ENCODE measurements at places on chromosomes 12 and 14.

DNA sequence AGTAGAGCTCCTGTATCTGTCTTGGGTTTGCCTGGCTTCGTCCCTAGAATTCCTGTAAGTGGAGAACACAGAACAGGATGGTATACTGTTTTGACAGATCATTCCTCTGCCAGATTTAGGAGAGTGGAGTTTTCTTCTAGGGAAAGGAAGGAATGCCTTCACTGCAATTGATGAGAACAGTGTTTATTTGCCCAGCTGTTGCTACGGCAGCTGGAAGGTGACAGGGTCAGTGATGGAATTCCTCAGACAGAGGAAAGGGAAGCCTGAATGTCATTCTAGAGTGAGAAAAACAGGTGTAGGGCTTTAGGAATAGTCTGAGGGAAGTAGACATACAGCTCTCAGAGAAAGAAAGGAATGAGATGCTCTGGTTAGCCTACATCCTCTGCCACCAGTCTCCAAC is 11.7 kb downstream of the CSRNP2 start:
- DNase-seq: no peak

GRCh38 chr12:89129167-89129870 is 223.0 kb downstream of the DUSP6 start:
- DNase-seq: no peak

- no peak for DNase-seq
These were observed 13.0 kb upstream of the LRRC23 start for GRCh38 chr12:6891646-6892001.

DNA sequence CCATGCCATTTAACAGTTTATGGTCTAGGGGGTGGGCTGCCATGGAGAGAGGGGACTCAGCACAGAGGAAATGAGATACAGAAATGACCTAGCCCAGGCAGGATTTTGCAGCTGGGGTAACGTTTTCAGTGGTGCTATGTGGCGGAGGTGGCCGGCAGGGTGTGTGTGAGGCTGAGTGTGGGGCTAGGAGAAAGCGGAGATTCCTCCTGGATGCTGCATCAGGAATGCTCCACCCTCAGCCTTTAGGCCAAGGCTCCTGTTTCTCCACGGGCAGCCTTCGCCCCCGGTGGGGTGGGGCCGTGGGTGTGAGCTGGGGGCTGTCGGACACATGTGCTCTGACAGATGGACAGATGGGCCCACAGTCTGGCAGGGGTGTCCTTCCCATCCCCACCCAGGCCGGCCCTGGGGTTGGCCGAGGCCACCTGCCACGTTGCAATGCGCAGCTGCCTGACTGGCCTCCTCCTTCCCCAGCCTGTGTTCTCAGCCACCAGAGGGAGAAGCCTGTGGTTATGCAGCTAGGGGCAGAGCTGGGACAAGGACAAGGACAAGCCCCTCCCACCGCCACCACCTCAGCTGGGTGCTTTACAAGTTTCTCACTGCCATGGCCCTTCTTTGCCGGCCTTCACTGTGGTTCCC is 44.3 kb downstream of the TEAD4 start:
- DNase-seq: no peak

GRCh38 chr14:64788706-64789105 is 84.5 kb downstream of the PLEKHG3 start:
- no peak for DNase-seq

DNA sequence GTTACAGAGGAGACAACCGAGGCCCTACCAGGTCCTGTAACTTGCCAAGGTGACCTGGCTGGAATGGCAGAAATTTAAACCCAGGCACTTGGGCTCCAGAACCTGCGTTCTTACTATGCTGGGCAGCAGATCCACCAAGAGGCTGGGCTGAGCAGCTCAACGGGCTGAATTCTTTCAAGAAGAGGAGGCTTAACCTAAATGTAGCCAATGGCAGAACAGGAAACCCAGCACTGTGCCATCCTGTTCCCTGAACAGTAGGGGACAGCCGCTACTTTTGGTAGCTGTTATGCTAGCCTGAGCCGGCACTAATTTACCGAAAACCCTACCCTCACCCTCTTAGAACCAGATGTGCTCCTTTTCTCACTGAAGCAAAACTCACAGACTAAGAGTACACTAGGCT is 86.1 kb downstream of the ACTN1 start:
- no peak for DNase-seq

DNA sequence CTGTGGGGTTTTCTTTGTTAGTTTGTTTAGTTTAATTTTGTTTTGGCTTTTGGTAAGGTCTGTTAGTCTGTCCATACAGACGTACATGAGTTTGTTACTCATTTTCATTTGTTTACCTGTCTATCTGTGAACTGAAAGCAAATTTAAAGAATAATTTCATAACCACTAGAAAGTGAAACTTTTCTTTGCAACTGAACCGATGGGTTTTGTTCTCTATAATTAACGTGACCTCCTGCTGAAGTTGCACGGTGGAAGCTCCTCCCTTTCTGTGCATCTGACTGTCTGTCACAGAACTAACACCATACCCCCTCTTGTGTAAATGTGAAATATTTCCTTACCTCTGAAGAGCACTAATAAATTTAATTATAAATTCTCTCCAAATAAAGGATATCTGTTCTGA is 595.5 kb downstream of the GALC start:
- DNase-seq: no peak

DNA sequence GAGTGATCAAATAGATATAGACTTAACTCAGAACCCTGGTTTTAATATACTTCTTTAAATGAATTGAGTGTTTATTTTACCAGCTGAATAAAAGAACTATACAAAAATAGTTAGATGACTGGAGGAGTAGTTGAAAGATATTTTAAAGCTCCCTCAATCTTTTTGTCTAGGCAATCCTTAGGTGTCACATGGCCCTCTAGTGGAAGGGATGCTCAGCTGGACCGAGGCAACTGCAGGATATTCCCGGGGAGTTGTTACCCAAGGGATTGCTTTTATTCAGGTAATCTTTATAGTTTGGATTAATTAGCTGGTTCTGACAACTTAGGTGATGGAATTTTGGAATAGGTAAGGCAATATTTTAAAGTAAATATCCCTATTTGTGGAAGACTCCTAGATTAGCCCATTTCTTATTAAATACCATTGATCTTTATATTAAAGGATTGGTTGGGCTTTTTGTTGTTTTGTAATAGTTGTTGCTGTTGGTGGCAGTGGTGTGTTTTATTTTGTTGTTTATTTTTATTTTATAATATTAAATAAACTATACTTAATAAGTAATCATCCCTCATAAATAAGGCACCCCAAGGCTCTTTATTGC is 57.1 kb downstream of the ZDHHC17 start:
- peak; percentile 35 for DNase-seq

DNA sequence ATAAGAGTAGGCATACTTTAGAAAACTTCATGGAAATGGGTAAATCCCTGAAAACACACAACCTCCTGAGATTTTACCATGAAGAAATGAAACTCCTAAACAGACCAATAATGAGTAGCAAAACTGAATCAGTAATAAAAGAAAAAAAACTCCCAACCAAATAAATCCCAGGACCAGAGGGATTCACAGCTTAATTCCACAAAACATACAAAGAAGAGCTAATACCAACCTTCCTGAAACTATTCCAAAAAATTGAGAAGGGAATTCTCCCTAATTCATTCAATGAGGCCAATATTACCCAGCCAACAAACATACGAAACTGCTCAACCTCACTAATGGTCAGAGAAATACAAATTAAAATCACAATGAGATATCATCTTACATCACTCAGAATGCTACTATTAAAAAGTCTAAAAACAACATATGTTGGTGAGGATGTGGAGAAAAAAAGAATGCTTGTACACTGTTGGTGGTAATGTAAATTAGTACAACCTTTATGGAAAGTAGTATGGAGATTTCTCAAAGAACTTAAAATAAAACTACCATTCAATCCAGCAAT is 97.3 kb upstream of the ST8SIA1 start:
- DNase-seq: no peak

DNA sequence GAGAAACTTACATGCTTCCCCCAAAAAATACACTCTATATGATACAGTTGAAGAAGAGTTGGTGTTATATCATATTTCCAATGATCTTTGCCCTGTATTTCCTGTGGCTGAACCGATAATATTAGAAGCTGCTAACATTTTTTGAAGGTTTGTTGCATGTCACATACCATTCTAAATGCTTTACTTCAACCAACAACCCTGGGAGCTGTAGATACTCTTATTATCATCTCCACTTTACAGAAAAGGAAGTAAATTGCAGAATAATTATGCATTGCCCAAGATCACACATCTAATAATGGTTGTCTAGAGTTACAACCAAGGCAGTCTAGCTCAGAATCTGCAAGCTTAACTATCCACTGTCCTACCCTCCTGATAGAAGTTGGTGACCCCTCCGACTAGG is 182.8 kb downstream of the NUAK1 start:
- DNase-seq: no peak

DNA sequence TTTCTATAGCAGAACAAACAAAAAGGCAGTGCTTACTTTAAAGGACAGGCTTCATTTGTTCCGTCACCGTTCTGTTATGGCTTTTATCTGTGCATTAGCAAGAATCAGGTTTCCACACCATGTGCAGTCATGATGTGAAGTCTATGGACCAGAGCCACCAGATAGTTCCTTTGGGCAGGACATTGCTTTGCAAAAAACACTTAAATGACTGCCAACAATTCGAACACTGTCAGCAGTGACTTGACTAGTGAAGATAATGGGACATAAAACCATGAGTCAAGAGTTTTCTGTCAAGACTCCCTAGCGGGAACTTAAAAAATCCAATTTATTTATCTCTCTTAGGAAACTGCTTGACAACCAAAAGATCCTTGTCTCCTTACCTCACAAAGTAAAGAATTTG is 80.3 kb downstream of the NKX2-1 start:
- DNase-seq: no peak

DNA sequence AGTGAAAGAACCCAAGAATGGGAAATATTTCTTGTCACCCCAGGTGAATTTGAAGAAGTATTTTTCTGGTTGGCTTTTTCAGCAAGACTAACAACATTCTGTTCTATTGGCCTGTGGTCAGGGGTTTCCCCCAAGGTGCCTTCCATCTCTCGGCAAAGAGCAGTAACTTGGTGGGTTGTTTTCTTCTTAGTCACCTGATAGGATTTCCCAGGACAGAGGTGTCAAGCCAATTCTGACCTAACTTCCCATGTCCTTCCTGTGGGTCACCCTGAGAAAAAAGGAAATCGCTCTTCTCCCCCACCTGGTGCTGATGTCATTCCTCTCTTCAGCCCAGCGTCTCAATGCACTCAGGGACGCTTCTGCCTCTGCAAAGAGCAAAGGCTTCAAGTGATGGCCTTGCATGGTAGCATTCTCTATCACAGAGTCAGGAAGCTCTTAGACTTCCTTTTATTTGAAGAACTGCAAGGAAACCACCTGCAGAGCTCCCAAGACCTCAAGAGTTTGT is 16.1 kb upstream of the IFNG start:
- no peak for DNase-seq

DNA sequence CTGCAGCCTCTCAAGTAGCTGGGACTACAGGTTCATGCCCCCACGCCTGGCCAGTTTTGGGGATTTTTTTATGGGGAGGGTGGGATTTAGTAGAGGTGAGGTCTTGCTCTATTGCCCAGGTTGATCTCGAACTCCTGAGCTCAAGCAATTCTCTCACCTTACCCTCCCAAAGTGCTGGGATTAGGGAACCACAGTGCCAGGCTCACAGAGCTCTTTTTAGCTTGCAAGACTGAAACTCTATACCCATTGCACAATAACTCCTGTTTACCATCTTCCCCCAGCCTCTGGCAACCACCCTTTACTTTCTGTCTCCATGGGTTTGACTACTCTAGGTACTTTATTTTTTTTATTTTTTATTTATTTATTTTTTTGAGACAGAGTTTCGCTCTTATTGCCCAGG is 25.7 kb upstream of the CDK17 start:
- DNase-seq: no peak
